ENCODE measurements at places on chromosomes 4 and X.

- no peak for DNase-seq
Observed at GRCh38 chr4:40723728-40724127, 26.0 kb upstream of the NSUN7 start.

- DNase-seq: no peak
Observed at GRCh38 chr4:71237641-71238040, 101.2 kb upstream of the SLC4A4 start.

DNA sequence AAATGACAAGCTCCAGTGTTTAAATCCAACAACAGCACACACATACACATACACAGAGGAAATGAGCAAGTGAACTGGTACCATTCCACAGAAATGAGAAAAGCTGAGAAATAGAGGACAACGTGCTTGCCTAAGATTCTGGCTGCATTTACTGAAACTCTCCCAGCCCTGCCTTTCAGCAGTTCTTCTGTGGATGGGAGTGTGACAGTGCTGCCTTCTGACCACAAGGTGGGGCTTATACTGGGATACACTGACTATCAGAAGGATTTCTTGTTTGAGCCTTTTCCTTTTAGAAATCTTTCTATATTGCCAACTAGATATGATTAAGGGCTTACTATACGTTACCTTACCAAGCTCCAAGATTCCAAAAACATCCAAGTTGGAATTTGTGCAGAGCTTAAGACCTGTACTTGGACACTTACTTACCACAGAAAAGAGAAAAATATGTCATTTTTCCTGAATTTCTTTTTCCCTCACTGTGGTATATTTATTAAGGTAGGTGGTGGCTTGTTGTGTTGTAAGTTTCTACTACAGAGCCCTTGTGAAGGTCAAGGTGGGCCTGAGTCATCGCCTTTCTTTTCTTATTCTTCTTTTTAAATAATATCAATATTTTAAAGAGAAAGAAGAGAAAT is 10.7 kb upstream of the CXCL8 start:
- peak; percentile 30 for DNase-seq

GRCh38 chr4:22091906-22092305 is 143.3 kb upstream of the KCNIP4 start:
- DNase-seq: no peak

- no peak for DNase-seq
Observed at GRCh38 chr4:17763931-17764330, 17.5 kb downstream of the FAM184B start.

- DNase-seq: no peak
Observed at GRCh38 chr4:178165951-178166308, 723.7 kb upstream of the AGA start.

DNA sequence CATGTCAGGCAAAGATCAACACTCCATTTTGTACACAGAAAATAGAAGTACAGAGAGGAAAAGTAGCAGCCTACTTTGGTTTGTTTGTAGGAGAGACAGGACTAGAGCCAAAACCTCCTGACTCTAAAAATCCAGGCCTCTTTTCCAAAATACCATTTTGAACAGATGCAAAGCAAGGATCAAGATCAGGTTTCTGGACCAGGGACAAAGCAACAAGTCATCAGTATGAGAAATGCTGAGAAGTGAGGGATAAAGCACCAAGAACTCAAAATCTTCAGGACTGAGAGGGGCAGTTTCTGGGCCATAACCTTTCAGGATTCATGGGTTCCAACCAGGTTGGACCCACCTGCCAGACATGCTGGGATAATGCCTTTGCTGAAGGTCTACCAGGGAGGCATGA is 36.6 kb upstream of the MBTPS2 start:
- no peak for DNase-seq

DNA sequence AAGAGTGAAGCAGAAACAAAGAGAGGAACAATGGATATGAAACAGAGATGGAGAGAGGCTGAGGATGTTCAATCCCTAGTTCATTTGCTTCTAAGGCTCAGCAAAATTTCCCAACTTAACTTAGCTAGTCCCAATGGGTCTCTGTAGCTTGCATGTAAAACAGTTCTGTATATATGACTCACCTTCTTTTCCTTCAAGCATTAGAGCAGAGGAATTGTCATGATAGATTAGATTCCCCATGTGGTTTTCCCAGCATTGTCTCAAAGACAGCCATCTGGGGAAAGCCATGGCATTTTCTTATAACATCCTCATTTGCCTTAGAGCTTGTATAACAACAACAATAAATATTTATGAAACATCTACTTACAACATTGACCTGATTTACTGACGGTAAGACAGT is 93.9 kb upstream of the GATB start:
- DNase-seq: no peak

GRCh38 chr4:22029803-22030202 is 81.2 kb upstream of the KCNIP4 start:
- DNase-seq: no peak

- DNase-seq: no peak
Observed at GRCh38 chrX:130702867-130703707, 199.9 kb downstream of the ENOX2 start.

DNA sequence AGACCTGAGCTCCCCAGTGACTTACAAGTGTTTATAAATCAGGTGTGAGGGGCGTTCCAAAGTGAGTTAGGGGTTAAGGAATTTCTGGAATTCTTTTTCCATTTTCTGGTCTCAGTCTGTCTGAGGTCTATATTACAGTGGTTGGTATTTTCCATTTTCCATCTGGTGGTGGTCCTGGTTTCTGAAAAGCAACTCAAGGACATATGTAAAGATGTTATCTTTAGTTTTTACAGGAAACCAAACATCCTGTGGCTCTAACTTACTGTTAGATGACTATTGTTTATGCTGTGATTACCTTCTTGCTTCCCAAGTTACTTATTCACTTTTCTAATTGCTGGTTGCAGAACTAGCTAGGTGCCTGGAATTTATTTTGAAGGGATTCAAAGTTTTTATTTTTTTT is 53.5 kb upstream of the IL21 start:
- DNase-seq: no peak

DNA sequence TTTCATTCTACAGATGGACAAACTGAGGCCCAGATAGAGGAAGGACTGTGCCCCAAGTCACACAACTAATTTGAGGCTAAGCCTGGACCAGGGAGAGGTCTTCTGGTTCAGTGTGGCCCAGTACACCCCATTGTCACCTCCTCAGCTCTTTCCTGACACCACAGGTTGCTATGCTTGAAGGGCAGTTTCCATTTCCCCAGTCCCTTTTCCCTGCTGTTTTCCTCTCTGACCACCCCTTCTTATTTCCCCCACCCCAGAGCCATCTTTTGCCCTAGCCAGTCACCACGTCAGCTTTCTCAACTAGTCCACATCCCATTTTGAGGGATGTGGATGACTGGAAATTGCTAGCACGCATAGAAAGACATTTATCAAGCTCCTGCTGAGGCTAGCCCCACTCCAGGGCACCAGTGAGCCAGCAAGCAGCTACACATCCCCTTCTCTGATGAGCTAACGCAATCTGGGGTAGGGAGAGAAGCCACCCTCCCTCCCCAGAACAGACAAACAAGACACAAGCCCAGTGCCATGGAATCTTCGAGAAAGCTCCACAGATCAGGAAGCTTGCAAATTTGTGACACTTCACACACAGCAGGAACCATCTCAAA is 1.3 kb downstream of the GABRE start:
- no peak for DNase-seq

GRCh38 chrX:1418901-1419544 is 27.1 kb upstream of the SLC25A6 start:
- DNase-seq: no peak

- no peak for DNase-seq
Observed at GRCh38 chrX:127259742-127260141, 440.2 kb downstream of the PRR32 start.

GRCh38 chrX:152245213-152245612 is 106.8 kb upstream of the MAGEA10 start:
- no peak for DNase-seq

GRCh38 chrX:130952266-130953043 is 49.4 kb upstream of the ENOX2 start:
- no peak for DNase-seq

DNA sequence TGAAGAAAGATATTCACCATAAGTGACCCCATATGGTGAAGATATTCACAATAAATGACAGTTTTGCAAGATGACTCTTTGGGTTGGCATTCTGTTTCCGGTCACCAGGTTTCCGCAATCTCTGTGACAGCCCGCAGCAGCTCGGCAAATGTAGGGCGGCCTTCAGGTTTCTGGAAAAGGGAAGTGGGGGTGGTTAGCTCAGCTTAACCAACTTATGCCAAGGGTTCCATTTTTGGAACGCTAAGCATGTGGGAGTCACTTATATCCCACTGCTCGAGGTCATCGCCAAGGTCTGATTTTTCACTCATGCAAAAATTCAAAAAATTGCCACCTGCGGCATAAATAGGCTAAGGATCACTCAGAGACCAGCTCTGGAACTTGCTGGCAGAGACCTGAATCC is 51.0 kb downstream of the NIPAL1 start:
- no peak for DNase-seq

- DNase-seq: no peak
Observed at GRCh38 chr4:176856421-176856820, 63.7 kb upstream of the VEGFC start.

GRCh38 chr4:65651031-65651430 is 19.3 kb downstream of the EPHA5 start:
- DNase-seq: no peak

- no peak for DNase-seq
Observed at GRCh38 chr4:186249785-186250754, 15.9 kb upstream of the F11 start.

DNA sequence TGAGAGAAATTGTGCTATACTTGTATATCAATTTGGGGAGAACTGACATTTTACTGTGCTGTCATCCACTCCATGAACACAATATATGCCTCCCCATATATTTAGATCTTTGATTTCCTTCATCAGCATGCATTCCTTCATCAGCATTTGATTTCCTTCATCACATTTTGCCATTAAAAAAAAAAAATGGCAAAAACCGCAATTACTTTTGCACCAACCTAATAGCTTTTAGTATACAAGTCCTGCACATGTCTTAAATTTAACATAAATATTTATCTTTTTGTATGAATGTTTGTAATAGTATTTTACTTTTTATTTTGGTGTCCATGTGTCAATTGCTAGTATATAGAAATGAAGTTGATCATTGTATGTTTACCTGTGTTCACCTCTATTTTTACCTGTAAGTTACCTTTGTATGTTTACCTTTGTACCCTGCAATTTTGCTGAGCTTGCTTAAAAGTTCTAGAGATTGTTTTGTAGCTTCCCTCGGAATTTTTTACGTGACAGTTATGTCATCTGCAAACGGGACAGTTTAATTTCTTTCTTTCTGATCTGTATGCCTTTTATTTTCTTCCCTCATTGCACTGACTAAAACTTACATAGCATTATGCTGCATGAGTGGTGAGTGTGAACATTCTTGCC is 86.2 kb downstream of the CPEB2 start:
- no peak for DNase-seq

DNA sequence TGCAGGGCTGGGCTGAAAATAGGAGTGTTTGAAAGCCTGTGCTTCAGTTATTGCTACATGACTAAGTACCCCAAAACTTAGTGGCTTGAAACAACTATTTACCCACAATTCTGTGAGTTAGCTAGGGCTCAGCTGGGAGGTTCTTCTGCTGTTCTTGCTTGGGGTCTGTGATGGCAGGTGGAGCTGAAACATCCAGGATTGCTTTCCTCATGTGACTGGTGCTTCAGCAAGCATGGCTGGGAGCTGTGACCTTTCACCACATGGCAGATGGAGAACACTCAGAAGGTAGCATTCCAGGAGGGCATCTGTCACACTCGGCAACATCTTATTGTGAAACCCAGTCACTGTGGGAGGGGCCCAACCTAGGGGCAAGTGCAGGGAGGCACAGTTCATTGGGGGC is 57.0 kb upstream of the TBC1D14 start:
- DNase-seq: no peak

GRCh38 chrX:153445856-153446635 is at the start of gene TREX2:
Gene TREX2 (minus strand): TSS chrX:153446056. CDS start chrX:153445430, 626 bp downstream.
- no peak for DNase-seq

DNA sequence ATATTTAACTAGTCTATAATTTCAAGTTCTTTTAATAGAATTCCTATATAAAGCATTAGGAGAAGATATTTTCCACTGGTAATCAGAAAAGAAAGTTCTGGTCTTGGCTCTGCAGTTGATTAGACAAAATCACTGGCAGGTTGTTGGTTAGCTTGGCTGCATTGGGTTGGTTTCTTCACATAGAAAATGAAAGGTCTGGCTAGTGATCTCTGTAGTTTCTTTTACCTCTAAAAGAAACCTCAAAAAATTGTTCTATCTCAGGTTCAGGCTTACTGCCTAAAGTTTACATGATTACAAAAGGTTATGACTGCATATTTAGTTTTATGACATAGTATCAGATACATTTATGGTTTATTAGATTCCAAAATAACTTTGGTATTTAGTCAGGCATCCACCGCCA is 95.8 kb upstream of the NAP1L5 start:
- no peak for DNase-seq

DNA sequence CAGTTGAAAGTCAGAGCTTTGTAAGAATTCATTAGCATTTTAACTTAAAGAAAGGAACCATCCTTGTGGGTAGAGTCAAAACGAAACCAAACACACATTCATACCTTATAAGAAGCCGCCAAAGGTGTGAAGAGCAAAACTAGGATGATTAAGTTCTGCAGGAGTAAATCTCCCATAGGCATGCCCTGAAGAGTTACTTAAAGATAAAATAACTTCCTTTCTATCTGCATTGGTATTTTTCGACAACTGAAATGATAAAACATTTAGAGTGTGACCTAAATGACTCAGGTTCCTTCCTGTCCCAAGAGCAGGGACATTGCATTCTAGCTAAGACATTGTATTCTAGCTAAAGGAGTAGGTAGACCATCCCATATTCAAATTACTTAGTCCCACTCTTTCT is 75.3 kb downstream of the BCOR start:
- DNase-seq: no peak

- no peak for DNase-seq
Observed at GRCh38 chr4:15213302-15213970, 211.2 kb downstream of the CPEB2 start.

DNA sequence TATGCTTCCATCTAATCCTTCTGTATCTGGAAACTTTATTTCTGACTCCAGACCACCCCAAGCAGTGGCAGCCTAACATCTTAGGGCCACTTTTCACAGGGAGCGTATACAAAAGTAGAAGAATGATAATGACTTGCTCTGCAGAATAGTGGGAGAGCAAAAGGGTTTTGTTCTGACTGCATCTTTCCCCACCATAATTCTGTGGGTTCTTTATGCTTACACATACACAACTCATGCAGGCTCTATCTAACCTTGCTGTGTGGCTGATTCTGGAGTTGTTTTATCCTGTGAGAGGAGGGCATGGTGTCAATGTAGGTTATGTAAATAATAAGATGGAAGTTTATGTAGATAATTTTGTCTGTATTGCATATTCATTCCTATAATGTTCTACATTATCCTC is 42.4 kb upstream of the NDNF start:
- no peak for DNase-seq

DNA sequence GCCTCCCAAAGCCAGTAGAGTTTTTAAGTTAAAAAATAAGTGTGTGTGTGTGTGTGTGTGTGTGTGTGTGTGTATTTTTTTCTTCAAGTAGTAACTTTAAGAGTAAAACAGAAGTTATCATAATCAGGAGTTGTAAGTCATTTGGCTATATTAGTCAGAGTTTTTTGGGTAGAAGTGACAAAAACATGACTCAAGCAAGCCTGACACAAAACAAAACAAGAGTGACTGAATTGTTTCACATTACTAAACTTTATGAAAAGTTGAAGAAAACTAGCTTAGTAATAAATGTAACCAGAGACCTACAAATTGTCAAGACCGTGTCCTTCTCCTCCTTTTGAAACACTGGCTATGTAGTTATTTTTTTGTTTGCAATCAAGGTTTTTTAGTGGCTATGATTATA is 738.0 kb upstream of the PITX2 start:
- no peak for DNase-seq

GRCh38 chrX:153633048-153633447 is 14.0 kb upstream of the DUSP9 start:
- DNase-seq: no peak

- peak; percentile 25 for DNase-seq
Observed at GRCh38 chr4:82774711-82775171, 23.9 kb downstream of the SCD5 start.

Measured in occipital lobe (tissue), 3 donors.